Endothelial cell of umbilical vein (primary cell): ENCODE measurements at places on chromosomes 2 and 18. TPM values are rescaled to one million over a fixed set of nuclear protein-coding genes. Genes with fewer than 3 reads are reported as not detected.

GRCh38 chr2:207933396-207934065 lies 91.8 kb downstream of the PLEKHM3 start:
- H3K4me1 ChIP-seq = no peaks in the 10 kb centered on the region
- no peak for DNase-seq
- H3K27me3 ChIP-seq = no peaks in the 10 kb centered on the region
- no peak overlapping the region for H3K27ac ChIP-seq
- no peak overlapping the region for H3K4me3 ChIP-seq
- H3K36me3 ChIP-seq = no peaks in the 10 kb centered on the region

DNA sequence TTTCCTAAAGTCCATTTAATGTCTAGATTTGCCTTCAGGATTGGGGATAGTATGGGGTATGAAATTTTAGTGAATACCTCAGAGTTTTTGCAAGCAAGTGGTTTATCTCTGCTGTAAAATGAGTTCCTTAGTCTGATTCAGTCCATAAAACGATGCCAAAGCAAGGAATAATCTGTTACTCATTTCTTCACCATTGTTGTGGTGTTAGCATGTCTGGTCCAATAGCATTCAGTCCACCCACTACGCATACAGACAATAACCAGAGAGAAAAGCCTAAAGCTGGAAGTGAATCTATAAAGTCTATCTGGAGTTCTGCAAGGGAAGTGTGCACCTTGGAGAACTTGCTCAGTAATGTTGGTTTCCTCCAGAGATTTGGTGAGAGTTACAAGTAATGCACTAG lies 12.9 kb upstream of the DPP4 start:
- H3K27ac ChIP-seq = no peak overlapping the region
- H3K4me1 ChIP-seq = peaks cover 21% of the 10 kb centered on the region
- no peak for DNase-seq
- no peaks in the 10 kb centered on the region for H3K36me3 ChIP-seq
- no peaks in the 10 kb centered on the region for H3K27me3 ChIP-seq

DNA sequence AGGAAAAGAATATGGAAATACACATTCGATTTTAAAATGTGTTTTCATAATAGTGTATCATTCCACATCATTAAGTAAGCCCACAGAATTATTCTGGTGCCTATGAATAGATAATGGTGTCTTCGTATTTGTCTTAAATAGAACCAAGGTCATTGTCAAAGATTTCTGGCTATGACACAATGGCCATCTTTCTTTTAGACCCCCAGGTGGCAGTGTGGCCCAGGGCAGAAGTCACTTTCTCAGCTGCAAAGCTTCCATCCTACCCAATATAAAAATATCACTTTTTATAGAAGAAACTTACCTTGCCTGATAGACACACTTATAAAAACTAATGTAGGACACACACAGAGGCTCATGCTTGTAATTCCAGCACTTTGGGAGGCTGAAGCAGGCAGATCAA lies 57.5 kb downstream of the ZRANB3 start:
- H3K27ac ChIP-seq = no peak overlapping the region
- no peaks in the 10 kb centered on the region for H3K27me3 ChIP-seq
- H3K36me3 ChIP-seq = no peaks in the 10 kb centered on the region

GRCh38 chr2:241618296-241618805 lies 18.6 kb downstream of the THAP4 start:
- peaks cover 13% of the 10 kb centered on the region for H3K4me1 ChIP-seq
- no peak overlapping the region for H3K4me3 ChIP-seq
- peak overlapping the region; percentile 29 for H3K27ac ChIP-seq
- no peak for DNase-seq

DNA sequence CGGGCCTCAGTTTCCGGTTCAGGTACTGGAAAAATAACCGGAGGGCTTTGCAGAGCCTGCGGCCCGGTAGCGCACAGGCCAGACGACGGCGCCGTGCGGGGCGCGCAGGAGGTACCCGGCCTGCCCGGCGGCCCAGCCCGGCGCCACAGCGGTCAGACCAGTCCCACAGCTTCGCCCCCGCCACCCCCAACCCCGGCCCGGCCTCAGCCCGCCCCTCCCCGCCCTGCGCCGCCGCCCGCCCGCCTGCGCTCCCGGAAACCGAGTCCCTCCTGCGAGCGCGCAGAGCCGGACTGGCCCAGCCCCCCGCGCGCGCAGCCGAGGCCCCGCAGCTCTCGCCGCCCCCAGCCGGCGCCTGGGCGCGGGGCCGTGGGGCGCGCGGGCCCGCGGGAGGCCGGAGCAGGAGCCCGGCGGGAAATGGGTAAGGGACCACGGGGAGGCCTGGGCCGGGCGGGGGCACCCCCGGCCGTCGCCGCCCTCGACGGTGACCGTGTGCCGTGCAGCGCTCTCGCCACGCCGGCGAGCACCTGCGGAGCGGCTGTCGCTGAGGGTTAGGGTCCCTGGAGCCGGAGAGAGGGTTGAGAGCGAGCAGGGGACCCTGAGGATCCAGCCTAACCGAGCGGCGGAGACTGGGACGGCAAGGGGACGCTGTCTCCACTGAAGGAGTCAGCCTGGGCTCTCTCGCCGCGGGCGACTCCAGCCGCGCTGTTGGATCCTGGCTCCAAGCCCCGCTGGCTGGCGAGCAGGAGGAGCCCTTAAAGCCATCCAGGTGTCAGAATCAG lies 16.5 kb upstream of the PSD4 start:
- no peaks in the 10 kb centered on the region for H3K36me3 ChIP-seq
- no peak for DNase-seq
- H3K27ac ChIP-seq = no peak overlapping the region

DNA sequence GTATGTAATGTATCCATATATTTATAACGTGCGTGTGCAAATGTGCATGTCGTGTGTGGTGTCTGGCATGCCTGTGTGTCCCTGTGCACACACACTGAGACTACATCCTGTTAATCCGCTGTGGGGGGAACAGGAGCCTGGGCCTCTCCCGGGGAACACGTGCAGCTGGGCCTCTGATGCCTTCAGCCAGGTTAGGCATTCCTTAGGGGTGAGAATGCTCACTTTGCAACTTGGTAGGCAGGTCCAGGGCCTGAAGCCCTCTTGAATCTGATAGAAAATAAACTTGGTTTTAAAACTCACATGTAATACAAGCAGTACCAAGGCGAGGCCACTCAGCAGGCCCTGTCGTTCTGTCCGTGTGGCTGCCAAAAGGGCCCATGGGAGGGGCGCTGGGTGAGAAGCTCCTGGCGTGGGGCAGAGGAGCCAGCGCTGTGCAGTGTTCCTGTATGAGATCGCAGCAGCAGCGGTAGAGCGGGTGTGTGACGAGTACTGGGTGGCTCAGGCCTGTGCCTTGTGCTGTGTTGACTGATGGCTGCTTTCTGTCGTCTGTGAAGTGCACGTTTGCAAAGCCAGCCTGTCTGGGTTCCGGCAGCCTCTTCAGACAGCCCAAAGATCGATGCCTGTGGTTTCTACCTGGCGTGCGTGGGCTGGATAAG lies 16.2 kb downstream of the SALL3 start:
- no peaks in the 10 kb centered on the region for H3K4me1 ChIP-seq
- no peak for DNase-seq
- no peak overlapping the region for H3K27ac ChIP-seq

Gene NXPH2
- not detected in 2 replicates for total RNA-seq

Gene REG3G
- not detected in 2 replicates for total RNA-seq

Gene ZNF521
- total RNA-seq = 166 and 168 TPM in 2 replicates

Gene DSG1
- not detected in 2 replicates for total RNA-seq
